Gastrocnemius medialis (tissue), 4 donors: ENCODE measurements at places on chromosomes 4 and X. TPM values are rescaled to one million over a fixed set of nuclear protein-coding genes. Genes with fewer than 3 reads are reported as not detected.

- H3K27ac ChIP-seq, result no peak overlapping the region
- no peaks in the 10 kb centered on the region for H3K4me1 ChIP-seq
- H3K36me3 ChIP-seq, result no peaks in the 10 kb centered on the region
- no peak overlapping the region for H3K4me3 ChIP-seq
Observed at GRCh38 chrX:81355436-81355835, 153.5 kb downstream of the SH3BGRL start.

GRCh38 chrX:40130207-40130606, 32.4 kb upstream of the BCOR start:
- H3K36me3 ChIP-seq, result no peaks in the 10 kb centered on the region
- H3K27ac ChIP-seq, result peak overlapping the region; percentile 18
- DNase-seq, result no peak
- peaks cover 10% of the 10 kb centered on the region for H3K4me1 ChIP-seq

The FGD1 gene
- total RNA-seq, result 1.0 TPM

DNA sequence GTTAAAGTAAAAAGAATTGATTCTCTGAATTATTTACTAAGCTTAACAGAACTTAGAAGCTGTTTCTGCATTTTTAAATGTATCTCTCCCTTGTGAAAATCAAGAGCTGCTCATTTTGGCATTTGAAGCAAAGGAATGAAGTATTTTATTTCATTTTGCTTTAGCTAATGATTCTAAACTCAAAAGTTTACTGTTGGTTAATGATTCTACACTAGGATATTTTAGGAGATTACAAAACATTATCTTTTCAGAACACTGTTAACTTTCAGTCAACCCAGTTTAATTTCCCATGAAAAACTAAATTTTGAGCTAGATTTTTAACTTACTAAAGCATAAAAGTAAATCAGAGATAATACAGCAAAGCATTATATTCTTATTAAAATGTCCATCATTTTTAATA, 355.2 kb upstream of the CXorf51B start:
- no peak overlapping the region for H3K4me3 ChIP-seq
- no peak overlapping the region for H3K27ac ChIP-seq
- H3K36me3 ChIP-seq, result no peaks in the 10 kb centered on the region
- H3K27me3 ChIP-seq, result no peaks in the 10 kb centered on the region
- no peaks in the 10 kb centered on the region for H3K4me1 ChIP-seq

- DNase-seq, result no peak
- H3K27ac ChIP-seq, result peak overlapping the region; percentile 28
- H3K4me1 ChIP-seq, result peaks cover 8% of the 10 kb centered on the region
- peak overlapping the region; percentile 15 for H3K4me3 ChIP-seq
- no peaks in the 10 kb centered on the region for H3K27me3 ChIP-seq
Observed at GRCh38 chr4:123443401-123444289, 47.0 kb downstream of the SPRY1 start.

The LAGE3 gene
- total RNA-seq, result 26.6 TPM

- no peaks in the 10 kb centered on the region for H3K36me3 ChIP-seq
- no peak for DNase-seq
- H3K27ac ChIP-seq, result no peak overlapping the region
Observed at GRCh38 chr4:76457885-76458284, 22.9 kb downstream of the SHROOM3 start.

GRCh38 chrX:122026665-122027064, 979.3 kb downstream of the GLUD2 start:
- no peaks in the 10 kb centered on the region for H3K36me3 ChIP-seq
- no peaks in the 10 kb centered on the region for H3K27me3 ChIP-seq
- no peaks in the 10 kb centered on the region for H3K4me1 ChIP-seq
- no peak overlapping the region for H3K27ac ChIP-seq
- H3K4me3 ChIP-seq, result no peak overlapping the region
- DNase-seq, result no peak

The OPRPN gene
- total RNA-seq, result not detected

GRCh38 chr4:38805530-38806145, 1.0 kb upstream of the TLR1 start:
- H3K4me1 ChIP-seq, result peaks cover 18% of the 10 kb centered on the region
- peak overlapping the region; percentile 62 for H3K27ac ChIP-seq
- no peaks in the 10 kb centered on the region for H3K27me3 ChIP-seq
- no peaks in the 10 kb centered on the region for H3K36me3 ChIP-seq
- no peak overlapping the region for H3K4me3 ChIP-seq
- no peak for DNase-seq

The FAM149A gene
- 1.5 TPM for total RNA-seq

- H3K36me3 ChIP-seq, result no peaks in the 10 kb centered on the region
- no peak overlapping the region for H3K27ac ChIP-seq
- DNase-seq, result no peak
- no peak overlapping the region for H3K4me3 ChIP-seq
Observed at GRCh38 chr4:74608151-74608949, 163.4 kb downstream of the AREG start.

DNA sequence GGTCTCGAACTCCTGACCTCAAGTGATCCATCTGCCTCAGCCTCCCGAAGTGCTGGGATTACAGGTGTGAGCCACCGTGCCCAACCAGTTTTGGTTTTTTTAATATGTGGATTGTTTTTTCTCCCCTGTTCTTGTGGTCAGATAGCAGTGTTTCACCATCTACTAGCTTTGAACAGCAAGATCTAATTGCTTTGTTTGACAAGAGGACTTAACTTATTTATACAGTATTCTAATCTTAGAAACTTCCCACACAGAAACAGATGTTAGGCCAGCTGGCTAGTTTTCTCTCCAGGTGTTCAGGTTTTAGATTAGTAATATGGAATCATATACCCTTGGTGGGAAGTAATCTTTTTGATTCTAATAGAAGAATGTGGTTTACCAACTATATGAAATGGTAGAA, 12.9 kb downstream of the ING2 start:
- no peak overlapping the region for H3K4me3 ChIP-seq
- no peak for DNase-seq
- H3K4me1 ChIP-seq, result peaks cover 3% of the 10 kb centered on the region
- no peaks in the 10 kb centered on the region for H3K27me3 ChIP-seq
- no peaks in the 10 kb centered on the region for H3K36me3 ChIP-seq

- no peaks in the 10 kb centered on the region for H3K27me3 ChIP-seq
- H3K36me3 ChIP-seq, result no peaks in the 10 kb centered on the region
- H3K27ac ChIP-seq, result no peak overlapping the region
- H3K4me3 ChIP-seq, result no peak overlapping the region
- H3K4me1 ChIP-seq, result peaks cover 5% of the 10 kb centered on the region
- no peak for DNase-seq
Observed at GRCh38 chr4:16677001-16677944, 221.2 kb downstream of the LDB2 start.

The HERC5 gene
- 1.3 TPM for total RNA-seq

GRCh38 chr4:45475548-45475947, 648.3 kb downstream of the GABRG1 start:
- no peak overlapping the region for H3K4me3 ChIP-seq
- H3K4me1 ChIP-seq, result no peaks in the 10 kb centered on the region
- no peak overlapping the region for H3K27ac ChIP-seq
- no peaks in the 10 kb centered on the region for H3K27me3 ChIP-seq

- no peak overlapping the region for H3K27ac ChIP-seq
- no peaks in the 10 kb centered on the region for H3K36me3 ChIP-seq
- no peaks in the 10 kb centered on the region for H3K4me1 ChIP-seq
- no peak for DNase-seq
Observed at GRCh38 chr4:15914291-15914690, 24.2 kb downstream of the FGFBP1 start.

The HEPH gene
- 0.29 TPM for total RNA-seq

DNA sequence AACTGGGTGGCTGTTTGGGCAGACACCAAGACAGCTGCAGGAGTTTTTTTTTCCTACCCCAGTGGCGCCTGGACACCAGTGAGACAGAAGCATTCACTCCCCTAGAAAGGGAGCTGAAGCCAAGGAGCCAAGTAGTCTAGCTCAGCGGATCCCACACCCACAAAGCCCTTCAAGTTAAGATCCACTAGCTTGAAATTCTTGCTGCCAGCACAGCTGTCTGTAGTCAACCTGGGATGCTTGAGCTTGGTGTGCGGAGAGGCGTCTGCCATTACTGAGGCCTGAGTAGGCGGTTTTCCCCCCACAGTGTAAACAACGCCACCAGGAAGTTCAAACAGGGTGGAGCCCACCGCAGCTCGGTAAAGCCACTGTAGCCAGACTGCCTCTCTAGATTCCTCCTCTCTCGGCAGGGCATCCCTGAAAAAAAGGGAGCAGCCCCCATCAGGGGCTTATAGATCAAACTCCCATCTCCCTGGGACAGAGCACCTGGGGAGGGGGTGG, 171.4 kb downstream of the ARHGEF9 start:
- H3K4me1 ChIP-seq, result no peaks in the 10 kb centered on the region
- H3K4me3 ChIP-seq, result no peak overlapping the region
- no peak overlapping the region for H3K27ac ChIP-seq
- no peaks in the 10 kb centered on the region for H3K36me3 ChIP-seq

GRCh38 chr4:180630012-180630665, 1613.1 kb upstream of the TENM3 start:
- H3K27ac ChIP-seq, result no peak overlapping the region
- no peak overlapping the region for H3K4me3 ChIP-seq
- no peaks in the 10 kb centered on the region for H3K36me3 ChIP-seq
- no peaks in the 10 kb centered on the region for H3K4me1 ChIP-seq
- no peak for DNase-seq

- no peak overlapping the region for H3K4me3 ChIP-seq
- DNase-seq, result no peak
- H3K27ac ChIP-seq, result no peak overlapping the region
- H3K27me3 ChIP-seq, result no peaks in the 10 kb centered on the region
- H3K4me1 ChIP-seq, result no peaks in the 10 kb centered on the region
- H3K36me3 ChIP-seq, result no peaks in the 10 kb centered on the region
Observed at GRCh38 chr4:65195002-65195401, 475.3 kb downstream of the EPHA5 start.

The UCP1 gene
- not detected for total RNA-seq

- DNase-seq, result no peak
- no peaks in the 10 kb centered on the region for H3K27me3 ChIP-seq
- H3K27ac ChIP-seq, result no peak overlapping the region
- no peaks in the 10 kb centered on the region for H3K36me3 ChIP-seq
- no peaks in the 10 kb centered on the region for H3K4me1 ChIP-seq
Observed at GRCh38 chr4:129232589-129233337, 136.8 kb downstream of the C4orf33 start.

The FGB gene
- not detected for total RNA-seq

DNA sequence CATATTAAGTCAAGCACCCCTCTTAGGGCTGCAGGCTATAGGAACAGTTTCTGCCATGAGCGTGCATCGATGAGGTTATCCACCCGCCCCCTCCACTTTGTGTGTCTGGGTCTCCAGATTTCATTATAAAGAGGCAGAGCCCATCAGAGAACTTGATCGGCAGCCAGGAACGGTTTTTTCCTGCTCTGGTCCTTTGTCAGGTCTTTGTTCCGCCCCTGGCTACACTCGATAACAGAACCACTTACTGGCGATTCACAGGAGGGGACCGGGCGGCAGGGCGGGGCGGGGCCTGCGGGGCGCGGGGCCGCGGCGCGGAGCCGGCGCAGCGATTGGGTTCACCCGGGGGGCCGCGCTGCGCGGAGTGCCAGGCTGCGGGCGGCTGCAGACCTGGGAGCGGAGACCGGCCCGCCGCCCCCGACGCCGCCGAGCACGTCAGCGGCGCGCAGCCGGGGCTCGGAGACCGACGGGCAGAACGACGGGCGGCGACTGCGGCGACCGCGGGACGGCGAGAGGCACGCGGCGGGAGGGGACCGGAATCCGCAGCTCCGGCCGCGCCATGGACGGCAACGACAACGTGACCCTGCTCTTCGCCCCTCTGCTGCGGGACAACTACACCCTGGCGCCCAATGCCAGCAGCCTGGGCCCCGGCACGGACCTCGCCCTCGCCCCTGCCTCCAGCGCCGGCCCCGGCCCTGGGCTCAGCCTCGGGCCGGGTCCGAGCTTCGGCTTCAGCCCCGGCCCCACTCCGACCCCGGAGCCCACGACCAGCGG, at the start of gene SLC10A4:
Gene SLC10A4 (plus strand): TSS at position 338 of the 771 bp plus-strand sequence. CDS start 219 bp downstream, at position 557.
- H3K27ac ChIP-seq, result no peak within 1 kb of the TSS
- no peaks in the 10 kb centered on the region for H3K36me3 ChIP-seq
- peaks cover 39% of the 10 kb centered on the region for H3K27me3 ChIP-seq

DNA sequence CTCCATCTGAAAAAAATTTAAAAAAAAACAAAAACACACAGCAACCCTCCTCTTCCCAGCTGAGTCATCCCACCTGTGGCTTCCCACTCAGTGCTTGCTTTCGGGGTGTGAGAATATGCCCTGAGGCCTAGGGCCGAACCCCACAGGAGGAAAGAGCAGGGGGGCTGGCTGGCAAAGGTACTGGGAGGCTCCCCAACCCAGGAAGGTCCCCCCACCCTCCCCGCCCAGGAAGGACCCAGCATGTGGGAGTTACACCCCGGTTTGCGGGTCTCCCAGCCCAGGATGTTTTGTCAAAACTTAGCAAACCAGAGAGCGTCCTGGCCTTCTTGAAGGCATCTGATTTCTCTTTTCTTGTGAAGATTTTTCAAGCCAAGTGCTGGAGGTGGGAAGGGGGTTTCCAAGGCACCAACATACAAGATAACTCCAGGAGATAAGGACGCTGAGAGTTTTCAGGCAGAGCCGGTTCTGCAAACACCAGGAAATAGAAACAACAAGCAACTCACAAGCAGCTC, 25.7 kb upstream of the CSF2RA start:
- no peak overlapping the region for H3K4me3 ChIP-seq
- no peaks in the 10 kb centered on the region for H3K4me1 ChIP-seq
- no peaks in the 10 kb centered on the region for H3K36me3 ChIP-seq
- H3K27me3 ChIP-seq, result no peaks in the 10 kb centered on the region

The XAGE1A gene
- total RNA-seq, result not detected

DNA sequence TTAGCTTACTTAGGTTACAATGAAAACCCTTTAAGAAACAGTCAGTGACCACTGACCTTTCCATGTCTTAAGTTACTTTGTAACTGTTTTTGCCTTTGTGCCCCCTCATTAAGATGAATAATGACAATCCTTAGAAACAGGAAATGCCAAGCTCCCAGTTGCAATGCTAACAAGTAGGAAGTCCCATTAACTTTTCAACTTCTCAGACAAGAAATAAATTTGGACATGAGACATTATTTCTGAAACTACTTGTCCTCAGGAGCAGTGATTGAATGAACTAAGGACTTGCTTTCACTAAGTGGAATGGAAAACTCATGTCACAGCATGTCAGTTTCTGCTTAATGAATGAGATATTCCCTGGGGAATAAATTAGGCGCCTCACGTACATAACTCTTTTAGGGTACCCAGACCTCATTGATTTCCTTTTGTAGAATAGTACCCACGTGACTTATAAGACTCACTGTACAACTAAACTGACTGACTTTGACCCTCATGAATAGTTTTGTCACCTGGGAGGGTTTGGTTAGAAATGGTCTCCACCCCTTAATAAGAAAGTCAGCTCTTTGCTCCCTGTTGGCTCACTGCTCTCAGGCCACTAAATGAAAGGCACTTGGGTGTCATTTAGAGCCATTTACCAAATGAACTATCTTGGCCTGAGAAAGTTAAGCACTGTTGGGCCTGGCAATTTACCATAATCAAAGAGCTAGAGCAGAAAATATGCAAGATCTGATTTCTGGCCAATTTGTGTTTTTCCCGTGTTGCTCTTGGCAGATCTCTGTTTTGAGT, 383.9 kb downstream of the RPA4 start:
- H3K4me3 ChIP-seq, result no peak overlapping the region
- no peaks in the 10 kb centered on the region for H3K4me1 ChIP-seq
- H3K27ac ChIP-seq, result no peak overlapping the region
- H3K27me3 ChIP-seq, result no peaks in the 10 kb centered on the region

GRCh38 chr4:69054578-69055200, 41.6 kb upstream of the UGT2B7 start:
- no peaks in the 10 kb centered on the region for H3K4me1 ChIP-seq
- no peak overlapping the region for H3K4me3 ChIP-seq
- no peaks in the 10 kb centered on the region for H3K36me3 ChIP-seq
- H3K27me3 ChIP-seq, result no peaks in the 10 kb centered on the region
- no peak overlapping the region for H3K27ac ChIP-seq
- no peak for DNase-seq

The IDH3G gene
- 92.7 TPM for total RNA-seq

GRCh38 chr4:4641661-4642495, 100.0 kb upstream of the STX18 start:
- no peaks in the 10 kb centered on the region for H3K27me3 ChIP-seq
- DNase-seq, result no peak
- H3K36me3 ChIP-seq, result no peaks in the 10 kb centered on the region
- H3K27ac ChIP-seq, result no peak overlapping the region
- H3K4me3 ChIP-seq, result no peak overlapping the region

The BEND2 gene
- total RNA-seq, result not detected
